ENCODE measurements at places on chromosomes 11 and 22. TPM values are rescaled to one million over a fixed set of nuclear protein-coding genes. Genes with fewer than 3 reads are reported as not detected.

- ATAC-seq: no peak
Observed at GRCh38 chr11:69825037-69825834, 6.0 kb upstream of the FGF3 start.

CDC42BPG gene
- 0.71 TPM for total RNA-seq

- ATAC-seq: no peak
Observed at GRCh38 chr11:35234460-35235156, 95.6 kb downstream of the CD44 start.

- ATAC-seq: no peak
Observed at GRCh38 chr11:73074319-73074718, 67.8 kb downstream of the FCHSD2 start.

GRCh38 chr11:60765355-60765754, 8.7 kb downstream of the MS4A15 start:
- no peak for ATAC-seq

GRCh38 chr11:110985547-110985946, 260.0 kb upstream of the POU2AF2 start:
- ATAC-seq: no peak

- no peak for ATAC-seq
Observed at GRCh38 chr11:33530815-33531214, 169.8 kb downstream of the C11orf91 start.

- no peak for ATAC-seq
Observed at GRCh38 chr22:27820896-27821866, 19.6 kb upstream of the MN1 start.

GRCh38 chr11:15940462-15941205, 415.7 kb downstream of the SOX6 start:
- no peak for ATAC-seq

MAPK8IP2 gene
- total RNA-seq: 0.65 TPM

GRCh38 chr22:40156001-40156516, 21.7 kb upstream of the TNRC6B start:
- peak; percentile 74 for ATAC-seq

TECTA gene
- 0.32 TPM for total RNA-seq

DNA sequence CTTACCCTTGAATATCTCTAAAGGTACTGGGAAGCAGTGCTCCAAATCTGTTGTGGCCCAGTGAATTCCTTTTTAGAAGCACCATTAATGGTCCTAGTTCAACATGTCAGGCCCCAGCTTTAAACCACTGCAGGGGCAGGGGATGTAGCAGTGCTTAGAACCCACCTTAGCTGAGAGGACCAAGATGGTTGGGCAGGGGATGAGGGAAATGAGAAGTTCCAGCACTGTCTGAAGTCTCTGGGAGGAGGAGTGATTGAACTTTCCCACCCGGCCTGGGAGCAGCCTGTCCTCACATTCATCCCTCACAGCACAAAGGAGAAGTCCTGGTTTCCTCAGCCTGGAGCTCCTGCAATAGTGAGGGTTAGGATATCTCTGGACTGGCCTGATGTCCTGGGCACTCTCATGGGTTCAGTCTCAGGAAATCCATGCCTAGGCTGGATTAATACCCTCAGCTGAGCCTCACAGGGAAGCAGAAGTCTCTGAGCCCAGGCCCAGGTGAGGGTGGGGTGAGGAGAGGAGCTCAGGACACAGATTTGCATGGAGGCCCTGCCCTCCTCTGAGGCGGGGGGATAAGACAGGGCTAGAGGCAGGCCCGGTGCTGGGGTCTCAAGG, 28.6 kb upstream of the PRAME start:
- ATAC-seq: no peak

DERL3 gene
- 5.0 TPM for total RNA-seq

GRCh38 chr11:127618721-127619120, 618.2 kb upstream of the KIRREL3 start:
- ATAC-seq: no peak

GRCh38 chr11:41400819-41401382, 58.6 kb downstream of the LRRC4C start:
- ATAC-seq: no peak

DNA sequence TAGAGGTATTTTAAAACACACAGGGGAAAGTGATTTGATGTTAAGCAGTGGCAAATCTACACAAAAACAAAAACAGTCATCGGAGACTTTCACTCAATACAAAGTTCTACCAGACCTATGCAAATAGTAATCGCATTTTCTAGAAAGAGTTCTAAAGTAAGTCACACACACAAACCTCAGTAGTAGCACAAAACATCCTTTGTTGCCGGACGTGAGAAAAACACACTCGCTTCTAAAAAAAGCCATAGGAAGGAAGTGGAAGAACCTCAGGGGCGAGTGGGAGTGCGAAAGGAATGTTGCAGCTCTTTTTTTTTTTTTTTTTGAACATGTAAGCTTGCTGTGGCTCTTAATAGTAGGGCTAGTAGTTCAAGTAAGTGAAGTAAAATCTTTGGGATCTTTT, 88.9 kb downstream of the MAML2 start:
- ATAC-seq: peak; percentile 56

DNA sequence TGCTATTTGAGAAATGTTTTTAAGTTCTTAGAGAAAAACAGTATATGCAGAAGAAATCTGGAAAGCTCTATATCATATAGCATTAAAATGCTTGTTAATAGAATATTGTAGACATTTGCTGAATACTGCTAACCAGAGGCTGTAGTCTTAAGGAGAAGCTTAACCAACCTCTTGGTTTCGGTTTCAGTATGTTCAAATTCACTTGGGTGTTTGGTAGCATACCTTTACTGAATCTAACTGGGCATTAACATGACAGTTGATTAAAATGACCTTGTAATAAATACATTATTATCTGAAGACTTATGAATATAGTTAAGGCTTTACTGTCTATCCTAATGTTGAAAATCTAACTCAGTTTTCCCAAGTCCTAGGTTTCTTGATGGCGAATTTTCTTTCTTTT, 5.4 kb downstream of the PCF11 start:
- ATAC-seq: peak; percentile 54

POTEH gene
- total RNA-seq: not detected

GRCh38 chr11:62451241-62451621, 32.4 kb downstream of the SCGB1A1 start:
- no peak for ATAC-seq

- no peak for ATAC-seq
Observed at GRCh38 chr11:76824980-76825725, 35.6 kb upstream of the ACER3 start.

OR8G5 gene
- total RNA-seq: not detected

GRCh38 chr11:130215531-130216220, 56.1 kb downstream of the ST14 start:
- ATAC-seq: no peak

DNA sequence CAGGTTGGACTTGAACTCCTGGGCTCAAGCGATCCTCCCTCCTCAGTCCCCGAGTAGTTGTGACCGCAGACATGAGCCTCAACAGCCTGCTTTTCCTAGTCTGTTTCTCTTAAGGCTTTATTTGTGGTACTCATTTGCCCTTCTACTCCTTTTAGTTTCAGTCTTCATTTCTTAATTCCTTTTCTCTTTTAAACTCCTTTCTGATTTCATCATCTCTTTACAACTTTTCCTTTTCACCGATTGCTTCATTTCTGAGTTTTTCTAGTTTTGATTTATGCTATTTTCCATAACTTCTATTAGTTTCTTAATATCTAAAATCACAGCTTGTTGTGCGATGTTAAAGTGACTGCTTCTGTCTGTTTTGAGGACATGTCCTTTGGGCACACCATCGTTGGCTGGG, 17.3 kb upstream of the MRGPRF start:
- ATAC-seq: no peak

DNA sequence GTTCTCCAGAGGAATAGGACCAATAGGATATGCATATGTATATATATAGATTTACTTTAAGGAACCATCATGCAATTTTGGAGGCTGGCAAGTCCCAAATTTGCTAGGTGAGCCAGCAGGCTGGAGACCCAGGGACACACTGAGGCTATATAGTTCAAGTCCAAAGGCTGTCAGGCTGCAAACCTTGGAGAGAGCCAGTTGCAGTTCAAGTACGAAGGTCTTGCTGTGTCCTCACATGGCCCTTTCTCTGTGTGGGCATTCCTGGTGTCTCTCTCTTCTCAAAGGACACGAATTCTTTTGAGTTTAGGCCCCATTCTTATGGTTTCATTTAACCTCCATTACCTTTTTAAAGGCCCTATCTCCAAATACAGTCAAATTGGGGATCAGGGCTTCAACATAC, 134.4 kb upstream of the SORL1-AS1 start:
- no peak for ATAC-seq

GRCh38 chr11:120209746-120210625, 846 bp upstream of the OAF start:
- no peak for ATAC-seq

DNA sequence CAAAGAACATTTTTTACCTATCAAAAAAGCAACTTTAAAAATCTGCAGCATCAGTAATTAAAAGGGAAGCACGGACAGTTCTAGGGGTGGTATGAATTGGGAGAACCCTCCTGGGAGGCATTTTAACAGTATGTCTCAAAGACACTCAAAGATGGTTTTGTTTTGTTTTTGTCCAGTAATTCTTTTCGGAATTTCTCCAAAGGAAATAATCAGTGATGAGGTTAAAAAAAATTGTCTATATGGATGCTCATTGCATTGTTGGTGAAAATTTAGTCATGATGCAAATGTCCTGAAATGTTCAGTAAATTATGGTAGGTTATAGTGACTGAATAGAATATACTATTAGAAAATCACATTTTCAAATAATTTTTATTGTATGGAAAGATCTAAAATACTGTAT, 115.1 kb downstream of the ATXN10 start:
- ATAC-seq: no peak
